ENCODE measurements at places on chromosomes 6 and 20.
A peak's percentile ranks its signal among the peaks of the same experiment; 100 is the strongest.

DNA sequence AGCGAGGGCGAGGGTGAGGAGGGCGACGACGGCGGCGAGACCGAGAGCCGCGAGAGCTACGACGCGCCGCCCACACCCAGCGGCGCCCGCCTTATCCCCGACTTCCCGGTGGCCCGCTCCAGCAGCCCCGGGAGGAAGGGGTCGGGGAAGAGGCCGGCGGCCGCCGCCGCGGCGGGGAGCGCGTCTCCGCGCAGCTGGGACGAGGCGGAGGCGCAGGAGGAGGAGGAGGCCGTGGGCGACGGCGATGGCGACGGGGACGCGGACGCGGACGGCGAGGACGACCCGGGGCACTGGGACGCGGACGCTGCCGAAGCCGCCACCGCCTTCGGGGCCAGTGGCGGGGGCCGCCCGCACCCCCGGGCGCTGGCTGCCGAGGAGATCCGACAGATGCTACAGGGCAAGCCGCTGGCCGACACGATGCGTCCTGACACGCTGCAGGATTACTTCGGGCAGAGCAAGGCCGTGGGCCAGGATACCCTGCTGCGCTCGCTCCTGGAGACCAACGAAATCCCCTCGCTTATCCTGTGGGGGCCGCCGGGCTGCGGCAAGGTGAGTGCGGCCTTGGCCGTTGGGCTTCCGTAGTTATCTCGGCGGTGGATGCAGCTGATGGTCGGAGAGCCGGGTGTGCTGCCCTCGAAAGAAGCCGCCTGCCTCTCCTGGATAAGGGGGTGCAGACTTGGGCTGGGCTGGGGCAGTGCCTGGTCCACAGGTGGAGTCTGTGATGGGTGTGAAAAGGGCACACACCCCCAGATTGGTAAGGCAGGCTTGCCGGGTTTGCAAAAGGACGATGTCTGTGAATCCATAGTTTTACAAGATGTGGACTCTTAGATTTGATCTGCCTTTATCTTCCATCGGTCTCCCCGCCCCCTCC lies 938 bp downstream of the WRNIP1 start:
- DNase-seq, result no peak

DNA sequence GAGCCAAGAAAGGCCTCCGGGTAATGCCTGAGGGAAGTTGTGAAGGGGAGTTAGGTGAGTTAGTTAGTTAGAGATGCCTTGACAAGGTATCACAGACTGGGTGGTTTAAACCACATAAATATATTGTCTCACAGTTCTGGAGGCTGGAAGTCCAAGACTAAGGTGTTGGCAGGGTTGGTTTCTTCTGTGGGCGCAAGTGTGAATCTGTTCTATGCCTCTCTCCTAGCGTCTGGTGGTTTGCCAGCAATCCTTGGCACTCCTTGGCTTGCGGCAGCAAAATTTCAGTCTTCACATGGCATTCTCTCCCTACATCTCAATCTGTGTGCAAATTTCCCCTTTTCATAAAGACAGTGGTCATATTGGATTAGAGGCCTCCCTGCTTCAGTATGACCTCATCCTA lies 29.7 kb upstream of the RANBP9 start:
- DNase-seq, result no peak

GRCh38 chr6:108557494-108558371 lies 3.0 kb upstream of the FOXO3 start:
- DNase-seq, result peak; percentile 86

DNA sequence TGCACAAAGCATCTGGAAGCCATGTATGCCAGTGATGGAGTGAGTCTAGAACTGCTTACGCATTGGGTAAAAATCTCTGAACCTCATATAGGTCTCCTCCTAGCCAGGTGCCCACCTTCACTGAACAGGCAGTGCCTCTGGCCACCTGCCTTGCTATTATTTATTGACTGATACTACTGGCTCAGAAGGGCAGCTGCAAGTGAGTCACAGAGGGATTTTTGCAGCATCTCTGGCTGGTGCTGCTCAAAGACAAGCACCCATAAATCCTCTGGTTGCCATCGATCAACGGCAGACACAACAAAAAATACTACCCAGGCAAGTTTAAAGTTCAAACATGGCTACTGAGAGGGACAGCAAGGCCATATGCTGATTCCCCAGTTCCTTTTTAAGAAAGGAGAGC lies 279.4 kb downstream of the UBE3D start:
- no peak for DNase-seq

- DNase-seq, result peak; percentile 61
Observed at GRCh38 chr20:58228484-58229197, at the start of gene ANKRD60. TSS of gene ANKRD60 (minus strand) at chr20:58228653. CDS start at chr20:58228653, 0 bp downstream.

GRCh38 chr6:122818866-122819265 lies 29.8 kb downstream of the SMPDL3A start:
- DNase-seq, result no peak

- no peak for DNase-seq
Observed at GRCh38 chr6:143553337-143553736, 41.8 kb upstream of the FUCA2 start.

DNA sequence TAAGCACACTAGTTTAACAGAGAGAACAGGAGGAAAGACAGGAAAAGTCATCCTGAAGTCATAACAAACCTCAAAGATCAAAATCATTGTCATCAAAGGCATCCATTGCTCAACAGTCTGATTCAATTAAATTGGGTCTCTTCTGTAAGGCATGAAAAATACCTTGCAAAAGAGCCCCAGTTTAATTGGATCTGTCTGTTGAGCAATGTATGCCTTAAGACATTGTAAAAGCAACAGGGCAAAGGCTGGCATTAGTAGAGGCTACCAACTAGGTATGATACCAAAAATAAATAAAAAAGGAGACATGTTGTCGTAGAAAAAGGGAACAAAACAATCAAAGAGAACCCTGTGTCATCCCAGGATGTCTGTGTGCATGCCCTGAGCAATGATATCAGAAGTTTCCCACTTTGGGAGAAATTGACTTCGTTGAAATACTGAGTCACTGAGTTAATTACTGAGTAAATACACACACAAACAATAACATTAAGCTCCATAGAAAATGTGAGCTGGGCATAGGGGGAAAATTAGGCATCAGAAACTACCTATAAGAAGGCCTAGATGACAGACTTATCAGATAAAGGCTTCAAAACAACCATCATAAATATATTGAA lies 1013.8 kb upstream of the CITED2 start:
- no peak for DNase-seq

DNA sequence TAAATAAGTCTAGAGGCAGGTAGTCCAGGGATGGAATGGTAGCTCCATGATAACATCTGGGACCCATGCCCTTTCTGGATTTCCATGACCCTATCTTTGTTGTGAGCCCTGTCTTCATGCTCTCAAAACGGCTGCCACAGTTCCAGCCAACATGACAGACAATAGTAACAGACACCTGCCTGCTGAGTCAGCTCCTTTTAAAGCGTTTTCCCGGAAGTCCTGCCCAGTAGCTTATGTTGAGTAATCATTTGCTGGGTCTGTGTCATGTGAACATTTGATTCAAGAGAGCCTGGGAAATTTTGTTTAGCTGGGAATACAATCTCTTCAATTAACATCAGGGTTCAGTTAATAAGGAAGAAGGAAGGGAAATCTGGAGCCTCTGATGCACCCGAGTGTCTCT lies 262.2 kb upstream of the SULF2 start:
- no peak for DNase-seq

- no peak for DNase-seq
Observed at GRCh38 chr6:3471711-3472110, 14.9 kb upstream of the SLC22A23 start.

DNA sequence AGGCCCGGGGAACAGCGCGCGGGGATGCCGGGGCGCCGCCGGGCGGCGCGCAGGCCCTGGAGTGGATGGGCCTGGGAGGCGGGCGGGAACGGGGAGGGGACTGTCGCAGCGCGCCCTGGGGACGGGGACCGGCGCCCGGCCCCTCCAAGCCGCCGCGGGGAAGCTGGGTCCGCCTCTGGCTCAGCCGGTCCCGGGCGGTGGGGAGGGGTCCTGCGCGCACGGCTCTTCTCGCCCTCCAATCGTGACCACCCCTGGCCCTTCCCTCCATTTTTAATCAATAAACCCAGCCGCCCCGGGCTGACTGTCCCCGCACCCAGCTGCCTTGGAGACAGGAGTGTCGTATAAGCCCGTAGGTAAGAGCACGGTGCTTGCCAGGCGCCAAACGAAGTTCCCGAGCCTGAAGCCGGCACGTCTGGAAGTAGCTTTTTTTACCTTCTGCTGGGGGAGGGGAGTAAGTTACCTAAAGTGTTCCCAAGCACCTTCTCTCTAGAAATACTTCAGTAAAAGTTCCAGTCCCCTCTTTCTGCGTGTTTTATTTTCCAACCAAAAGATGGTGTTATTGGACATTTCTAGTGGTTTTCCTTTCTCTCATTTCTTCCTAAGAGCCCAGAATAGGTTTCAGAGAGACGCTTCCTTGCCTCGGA lies 780 bp upstream of the TAF4 start:
- peak; percentile 43 for DNase-seq

- DNase-seq, result no peak
Observed at GRCh38 chr6:106855117-106855516, 119.4 kb downstream of the CD24 start.

DNA sequence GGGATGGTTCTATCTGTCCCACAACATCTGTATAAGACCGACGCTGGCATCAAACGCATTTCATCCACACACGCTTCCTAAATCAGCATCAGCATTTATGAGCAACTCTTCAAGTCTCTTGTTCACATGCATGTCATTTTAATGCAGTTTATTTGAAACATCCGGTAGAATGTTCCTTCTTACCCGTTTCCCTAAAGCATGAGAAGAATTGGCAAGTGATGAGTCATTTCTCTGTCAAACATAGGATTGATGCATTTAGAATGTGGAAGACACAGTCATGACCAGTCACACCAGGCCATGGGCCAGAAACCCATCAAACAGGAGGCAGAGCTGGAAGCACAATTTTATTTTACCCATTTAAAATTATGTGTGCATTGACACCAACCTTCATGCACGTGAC lies 122.8 kb downstream of the UST start:
- no peak for DNase-seq

- no peak for DNase-seq
Observed at GRCh38 chr6:15642276-15642675, 20.6 kb downstream of the DTNBP1 start.

GRCh38 chr20:47782920-47783552 lies 2.2 kb downstream of the SULF2 start:
- no peak for DNase-seq

GRCh38 chr20:19285436-19285835 lies 73.0 kb downstream of the SLC24A3 start:
- no peak for DNase-seq

DNA sequence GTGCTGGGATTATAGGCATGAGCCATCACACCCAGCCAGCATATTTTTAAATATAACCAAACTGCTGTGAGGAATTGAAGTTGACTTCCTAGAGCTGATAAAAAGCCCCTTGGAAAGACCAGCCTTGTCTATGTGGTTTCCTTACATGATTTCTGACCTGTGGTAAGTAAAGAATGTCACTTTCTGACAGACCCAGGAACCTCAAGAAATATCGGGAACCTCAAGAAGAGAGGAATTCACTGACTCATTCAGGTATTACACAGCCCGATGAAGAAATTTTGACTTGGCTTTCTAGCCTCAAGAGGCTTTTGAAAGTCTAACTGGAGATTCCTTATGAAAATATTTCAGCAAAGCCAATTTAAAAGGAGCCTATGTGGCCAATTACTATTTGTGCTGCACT lies 71.8 kb downstream of the FOXF2 start:
- DNase-seq, result no peak

DNA sequence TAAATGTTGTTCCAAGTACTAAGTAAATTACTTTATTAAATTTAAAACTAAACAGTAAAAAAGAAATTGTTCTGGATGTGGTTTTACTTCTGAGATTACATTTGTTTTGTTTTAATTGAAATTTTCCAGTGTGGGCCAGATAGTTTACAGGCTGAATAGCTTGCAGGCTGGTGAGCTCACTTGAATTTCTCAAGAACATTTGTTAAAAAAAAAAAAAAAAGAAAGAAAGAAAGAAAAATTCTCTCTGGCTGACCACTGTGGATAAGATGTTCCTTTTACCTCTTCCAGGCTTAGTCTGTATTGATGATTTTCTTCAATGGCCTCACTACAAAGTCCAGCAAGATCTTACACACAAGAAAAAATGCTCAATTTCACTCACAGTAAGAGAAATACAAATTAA lies 85.4 kb downstream of the PLCG1 start:
- DNase-seq, result no peak

- no peak for DNase-seq
Observed at GRCh38 chr6:48859562-48860123, 603.4 kb downstream of the MMUT start.

DNA sequence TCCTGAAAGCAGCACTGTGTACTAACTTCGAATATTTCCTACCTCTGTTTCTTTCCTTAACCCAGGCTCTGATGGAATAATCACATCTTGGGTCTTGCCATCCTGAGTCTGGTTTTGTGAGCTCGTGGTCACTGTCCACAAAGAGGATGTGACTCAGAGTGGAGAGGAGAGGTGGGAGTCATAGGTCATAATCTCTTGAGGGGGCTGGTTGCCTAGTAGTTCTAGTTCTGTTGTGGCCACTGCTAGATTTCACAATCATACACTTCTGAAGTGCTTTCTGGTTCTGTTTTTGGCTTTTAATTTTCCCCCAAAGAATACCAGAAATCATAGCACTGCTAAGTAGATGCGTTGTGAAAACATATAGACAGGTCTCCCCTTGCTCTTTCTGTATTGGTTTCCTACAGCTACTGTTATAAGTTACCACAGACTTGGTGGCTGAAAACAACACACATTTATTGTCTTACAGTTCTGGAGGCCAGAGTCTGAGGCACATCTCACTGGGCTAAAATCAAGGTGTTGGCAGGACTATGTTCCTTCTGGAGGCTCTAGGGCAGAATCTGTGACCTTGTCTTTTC lies 102.8 kb downstream of the NRSN1 start:
- DNase-seq, result no peak

DNA sequence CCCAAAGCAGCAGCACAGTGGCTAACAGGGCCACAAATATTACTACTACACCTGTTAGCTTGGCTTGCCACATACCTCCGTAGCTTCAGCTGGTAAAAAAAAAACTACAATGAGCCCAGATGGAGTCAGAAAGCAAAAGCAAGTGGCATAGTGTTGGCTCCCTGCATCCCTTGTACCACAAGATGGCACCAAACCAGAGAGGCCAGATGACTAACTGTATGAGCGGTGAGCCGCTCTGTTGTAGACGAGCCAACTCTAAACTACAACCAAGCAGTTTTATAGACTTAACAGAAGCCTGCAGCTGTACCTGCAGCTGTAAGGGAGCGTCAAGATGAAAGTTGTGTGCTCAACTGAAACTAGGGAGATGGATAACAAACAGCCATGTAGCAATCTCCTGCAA lies 84.5 kb upstream of the MCHR2 start:
- DNase-seq, result no peak
